BE2C (cell line): ENCODE measurements at places on chromosomes 12 and 14.

DNA sequence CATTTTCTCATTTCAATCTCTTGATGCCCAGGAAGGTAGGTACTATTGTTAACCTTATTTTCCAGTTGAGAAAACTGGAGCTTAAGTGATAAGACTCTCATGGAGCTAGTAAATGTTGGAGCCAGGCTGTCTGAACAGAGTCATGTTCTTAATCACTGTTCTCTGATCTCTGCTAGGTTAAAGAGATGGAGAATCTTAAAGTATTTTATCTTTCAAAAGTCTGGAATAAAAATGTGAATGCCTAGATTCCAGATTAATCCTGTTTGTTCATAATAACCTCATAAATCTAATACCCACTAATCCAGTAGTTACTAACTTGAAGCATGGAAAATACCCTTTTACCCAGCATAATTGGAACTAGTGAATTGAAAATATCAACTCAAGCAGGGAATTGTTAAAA lies 341.0 kb upstream of the RGS6 start:
- DNase-seq = no peak

- DNase-seq = no peak
Measured at GRCh38 chr14:105880616-105881015, 354.2 kb downstream of the TMEM121 start.

DNA sequence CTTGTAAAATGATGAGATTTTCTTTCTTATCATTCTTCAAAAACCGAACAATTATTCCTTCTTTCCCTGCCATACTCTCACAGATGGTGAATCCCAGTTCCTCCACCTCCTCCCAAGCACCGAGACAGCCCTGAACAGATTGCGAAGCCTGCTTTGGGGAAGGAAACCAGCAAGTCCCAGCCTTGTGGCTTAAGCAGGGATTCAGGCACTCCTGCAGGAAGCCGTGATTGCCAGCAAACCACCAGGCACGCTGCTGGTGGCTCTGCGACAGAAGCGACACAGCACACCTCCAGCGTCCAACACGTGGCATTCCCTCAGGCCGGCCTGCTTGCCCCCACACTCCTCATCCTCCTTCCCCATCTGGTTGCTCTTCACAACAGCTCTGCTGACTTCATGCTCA lies 237.7 kb downstream of the GXYLT1 start:
- DNase-seq = no peak

- no peak for DNase-seq
Measured at GRCh38 chr12:85519163-85519562, 239.1 kb downstream of the ALX1 start.

DNA sequence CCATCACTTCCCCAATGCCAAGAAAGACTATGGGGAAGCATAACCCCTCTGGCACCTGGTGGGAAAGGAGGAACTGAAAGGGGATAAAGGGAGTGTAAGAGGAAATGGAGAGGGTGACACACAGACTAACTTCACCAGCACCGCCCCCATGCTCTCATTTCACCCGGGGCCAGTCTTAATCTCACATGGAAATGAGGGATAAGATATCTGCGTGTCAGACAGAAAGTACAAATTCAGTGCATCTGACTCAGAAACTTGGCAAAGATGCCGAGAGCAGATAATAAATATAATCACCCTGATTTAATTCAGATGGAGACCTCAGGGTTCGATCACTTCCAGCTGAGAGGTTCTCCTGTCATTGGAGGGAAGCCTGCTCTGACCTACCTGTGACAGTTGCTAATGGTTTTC lies 191.6 kb downstream of the DUSP6 start:
- DNase-seq = peak; percentile 8
